ENCODE measurements at places on chromosomes 3 and 15.
A peak's percentile ranks its signal among the peaks of the same experiment; 100 is the strongest.

GRCh38 chr15:95557226-95558046, 773.1 kb upstream of the NR2F2 start:
- DNase-seq: peak; percentile 8

DNA sequence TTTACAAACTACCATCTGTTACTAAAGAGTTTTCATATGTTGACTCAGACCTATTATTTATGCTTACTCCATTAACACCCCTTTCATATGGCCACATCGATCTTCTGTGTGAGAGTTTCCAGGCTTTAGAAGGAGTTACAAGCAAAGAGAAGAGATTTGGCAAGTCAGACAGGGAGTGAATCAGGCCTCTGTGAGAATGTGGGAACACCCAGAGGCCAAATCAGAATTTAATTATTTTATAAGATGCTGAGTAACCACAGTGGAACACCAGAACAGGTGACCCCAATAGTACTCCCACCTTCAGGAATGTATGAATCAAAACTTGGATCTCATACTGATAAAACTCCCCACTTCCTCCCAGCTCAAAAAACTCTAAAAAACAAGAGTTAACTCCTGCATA, 42.0 kb downstream of the IFT57 start:
- no peak for DNase-seq

- no peak for DNase-seq
Measured at GRCh38 chr15:95816591-95816990, 513.9 kb upstream of the NR2F2 start.

- no peak for DNase-seq
Measured at GRCh38 chr15:40828447-40829036, at the start of gene PPP1R14D. TSS of gene PPP1R14D (minus strand) at chr15:40828708. CDS start at chr15:40828641, 67 bp downstream.

GRCh38 chr3:134364061-134364935, 9.9 kb downstream of the AMOTL2 start:
- no peak for DNase-seq

DNA sequence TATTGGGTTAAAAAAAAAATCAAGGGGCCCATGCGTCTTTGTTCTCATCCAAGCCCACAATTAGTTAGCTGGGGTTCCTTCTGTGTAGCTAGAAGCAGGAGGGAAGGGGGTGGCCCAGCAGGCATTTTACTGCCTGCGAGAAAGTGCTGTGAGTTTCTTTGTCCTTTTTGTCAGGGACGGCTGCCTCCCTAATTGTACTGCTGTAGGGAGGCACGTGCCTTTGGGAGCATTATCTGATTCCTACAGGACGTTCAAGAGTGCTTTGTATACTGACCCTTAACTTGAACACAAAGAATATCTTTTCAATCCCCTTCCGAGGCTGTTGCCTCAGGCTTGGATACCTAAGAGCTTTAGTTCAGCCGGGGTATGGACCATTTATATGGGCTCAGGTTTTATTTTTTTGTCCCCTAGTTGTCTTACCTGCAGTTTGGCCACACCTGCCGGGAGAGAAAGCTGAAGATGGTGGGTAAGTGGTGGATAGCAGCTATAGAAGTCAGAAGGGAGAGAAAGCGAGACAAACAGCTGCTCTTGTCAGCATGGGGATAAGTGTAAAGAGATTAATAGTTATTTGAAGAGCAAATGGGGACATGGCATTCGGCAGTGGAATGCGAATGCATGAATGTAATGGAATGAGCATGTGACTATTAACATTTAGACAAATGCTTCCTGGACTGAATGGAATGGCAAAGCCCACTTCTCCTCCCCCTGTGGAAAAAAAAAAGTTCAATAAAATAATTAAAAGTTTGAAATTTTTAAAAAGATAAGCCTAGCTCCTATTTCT, 175.2 kb downstream of the TP63 start:
- DNase-seq: no peak

DNA sequence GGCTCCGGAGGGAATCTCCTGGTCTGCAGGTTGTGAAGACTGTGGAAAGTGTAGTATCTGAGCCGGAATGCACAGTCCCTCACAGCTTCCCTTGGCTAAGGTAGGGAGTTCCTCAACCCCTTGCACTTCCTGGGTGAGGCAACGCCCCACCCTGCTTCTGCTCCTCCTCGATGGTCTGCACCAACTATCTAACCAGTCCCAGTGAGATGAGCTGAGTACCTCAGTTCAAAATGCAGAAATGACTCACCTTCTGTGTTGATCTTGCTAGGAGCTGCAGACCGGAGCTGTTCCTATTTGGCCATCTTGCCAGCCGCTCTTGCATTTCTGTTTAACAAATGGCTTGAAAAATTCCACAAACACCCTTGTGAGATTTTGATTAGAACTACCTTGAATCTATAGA, 156.1 kb downstream of the STXBP5L start:
- DNase-seq: no peak

- no peak for DNase-seq
Measured at GRCh38 chr3:14300721-14301399, 101.5 kb upstream of the SLC6A6 start.

DNA sequence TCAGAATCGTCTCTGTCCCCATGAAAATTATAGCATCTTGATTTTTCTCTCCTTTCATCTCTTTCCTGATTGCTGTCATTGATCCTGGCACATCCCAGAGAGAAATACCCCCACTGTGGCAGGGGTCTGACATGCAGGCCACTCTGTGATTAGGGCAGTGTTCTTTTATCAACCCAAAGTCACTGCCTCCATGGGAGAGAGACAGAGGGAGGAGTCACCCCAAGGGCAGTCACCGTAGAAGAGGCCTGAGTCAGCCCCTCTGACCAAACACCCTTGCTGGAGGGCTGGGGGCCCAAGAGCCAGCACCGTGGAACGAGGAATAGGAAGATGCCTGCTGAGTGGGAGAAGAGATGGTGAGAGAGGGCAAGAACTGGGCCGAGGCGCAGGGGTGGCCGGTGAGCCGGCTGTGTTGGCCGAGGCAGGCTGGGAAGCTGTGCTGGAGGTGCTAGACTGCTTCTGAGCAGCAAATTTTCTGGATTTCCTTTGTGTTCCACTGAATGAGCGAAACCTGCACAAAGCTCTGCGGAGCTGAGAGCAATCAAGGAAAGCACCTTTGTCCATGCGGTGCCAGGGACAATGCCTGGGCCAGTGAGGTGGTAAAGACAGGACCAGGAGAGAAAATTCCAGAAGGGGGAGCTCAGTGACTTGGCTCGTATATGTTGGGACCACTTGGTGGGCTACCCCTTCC, 103.8 kb downstream of the ADCY5 start:
- no peak for DNase-seq

DNA sequence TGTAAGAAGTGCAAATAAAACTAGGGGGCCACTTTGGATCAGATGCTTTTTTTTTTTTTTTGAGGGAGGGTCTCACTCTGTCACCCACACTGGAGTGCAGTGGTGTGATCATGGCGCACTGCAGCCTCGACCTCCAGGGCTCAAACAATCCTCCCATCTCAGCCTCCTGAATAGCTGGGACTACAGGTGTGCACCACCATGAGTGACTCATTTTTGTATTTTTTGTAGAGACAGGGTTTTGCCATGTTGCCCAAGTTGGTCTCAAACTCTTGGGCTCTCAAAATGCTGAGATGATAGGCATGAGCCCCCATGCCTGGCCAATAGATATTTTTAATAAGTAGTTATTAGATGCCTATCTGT, 20.8 kb downstream of the CCR1 start:
- no peak for DNase-seq

- no peak for DNase-seq
Measured at GRCh38 chr3:29503958-29504357, 223.1 kb downstream of the RBMS3 start.

GRCh38 chr15:61527836-61528580, 298.9 kb upstream of the RORA start:
- DNase-seq: no peak

GRCh38 chr15:91698241-91698640, 155.3 kb upstream of the SLCO3A1 start:
- DNase-seq: no peak

- no peak for DNase-seq
Measured at GRCh38 chr3:155282385-155283091, 10.9 kb downstream of the STRIT1 start.

DNA sequence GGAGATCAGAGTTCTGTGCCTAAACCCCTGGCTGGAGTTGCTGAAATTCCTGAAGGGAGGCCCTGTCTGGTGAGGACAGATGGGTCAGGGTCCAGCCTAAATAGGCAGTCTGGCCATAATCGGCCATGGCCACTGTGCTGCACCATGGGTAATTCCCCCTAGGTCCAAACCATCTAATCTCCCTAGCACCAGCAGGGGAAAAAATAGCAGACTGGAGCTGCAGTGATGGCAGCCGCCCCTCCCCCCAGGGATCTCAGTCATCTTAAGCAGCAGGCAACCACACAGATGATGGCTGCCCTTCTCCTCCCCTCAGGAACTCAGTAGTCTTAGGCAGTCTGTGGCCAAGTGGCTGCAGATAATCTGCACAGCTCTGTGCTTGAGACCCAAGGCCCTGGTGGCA, 68.4 kb upstream of the CD96 start:
- no peak for DNase-seq

- no peak for DNase-seq
Measured at GRCh38 chr3:64422192-64422591, 196.9 kb upstream of the PRICKLE2 start.

DNA sequence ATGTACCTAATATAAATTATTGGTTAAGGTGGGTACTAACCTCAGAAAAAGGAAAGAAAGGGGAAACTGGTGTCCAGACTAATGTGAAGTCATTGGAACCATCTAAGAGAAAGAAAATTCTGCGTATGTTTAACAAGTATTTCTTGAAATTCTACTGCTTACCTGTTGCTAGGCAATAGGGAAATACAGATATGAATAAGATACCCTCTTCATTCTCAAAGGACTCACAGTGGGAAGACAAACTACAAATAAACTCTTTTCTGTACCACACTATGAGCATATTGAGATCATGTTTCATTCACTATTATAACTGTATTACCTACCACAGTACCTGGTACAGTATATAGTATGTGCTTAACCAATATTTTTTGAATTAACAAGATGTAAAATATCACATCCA, 140.5 kb upstream of the MLF1 start:
- DNase-seq: no peak

DNA sequence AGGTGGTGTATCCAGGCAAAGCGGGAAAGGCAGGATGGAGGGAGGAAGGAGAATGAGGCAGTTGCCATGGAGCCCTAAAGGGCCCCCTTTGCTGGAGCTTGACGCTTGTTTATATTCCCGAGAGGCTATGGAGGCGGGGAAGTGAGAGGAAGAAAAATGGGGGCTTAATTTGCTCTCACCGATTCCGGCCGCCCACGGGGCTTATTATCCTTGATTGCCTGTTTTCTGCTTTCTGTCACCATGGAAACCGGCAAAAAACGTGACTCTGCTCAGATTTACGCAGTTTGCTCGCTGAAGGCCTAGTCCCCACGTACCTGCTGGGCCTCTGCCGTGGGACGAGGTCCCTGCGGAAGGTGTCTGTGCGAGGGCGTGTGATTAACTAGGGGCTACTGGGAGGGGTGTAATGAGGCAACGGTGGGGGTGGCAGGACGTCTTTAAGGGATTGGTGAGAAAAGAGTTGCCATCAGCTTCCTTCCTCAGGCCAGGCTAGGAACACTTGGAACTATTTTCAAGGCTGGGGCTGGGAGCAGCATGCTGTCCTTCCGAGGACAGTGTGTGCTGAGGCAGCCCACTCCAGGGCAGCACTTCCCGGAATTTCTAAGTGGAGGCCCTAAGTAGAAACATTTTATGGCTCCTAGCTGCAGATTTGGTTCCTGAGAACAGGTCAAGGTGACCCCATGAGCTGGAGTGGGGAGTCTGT, 110.8 kb upstream of the NDN start:
- no peak for DNase-seq

GRCh38 chr3:180325533-180325932, 276.4 kb upstream of the TTC14 start:
- DNase-seq: no peak

DNA sequence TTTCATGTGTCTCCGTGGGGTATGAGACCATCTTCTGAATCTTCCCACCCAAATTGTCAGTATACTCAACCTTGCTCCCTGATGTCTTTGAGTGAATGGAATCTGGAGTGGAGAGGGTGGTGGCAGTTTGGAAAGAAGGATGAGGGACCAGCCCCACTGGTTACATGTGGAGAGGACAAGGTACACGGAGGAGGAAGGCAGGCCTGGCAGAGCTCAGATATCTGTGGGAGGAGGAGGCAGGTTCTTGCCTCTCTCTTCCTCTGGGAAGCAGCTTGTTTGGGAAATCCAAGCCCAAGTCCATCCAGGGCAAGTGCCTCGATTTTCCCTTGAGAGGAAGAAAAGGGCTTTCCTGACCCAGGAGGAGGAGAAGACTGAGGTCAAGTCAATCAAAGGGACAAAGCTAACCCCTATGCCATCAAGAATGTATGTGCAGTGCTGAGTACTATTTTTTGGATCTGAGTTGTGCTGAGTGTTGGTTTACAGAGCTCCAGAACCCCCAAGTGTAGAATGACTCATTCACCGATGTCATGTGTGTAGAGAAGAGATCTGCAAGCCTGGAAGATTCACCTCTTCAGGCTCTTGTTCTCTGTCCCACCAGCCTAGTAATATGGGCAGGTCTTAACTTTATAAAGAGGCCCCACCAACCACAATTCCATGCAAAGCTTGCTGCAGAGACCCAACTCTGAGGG, 19.8 kb upstream of the LOXL1 start:
- no peak for DNase-seq

GRCh38 chr3:171797265-171797679, 13.0 kb downstream of the PLD1 start:
- DNase-seq: no peak

GRCh38 chr15:34214135-34214534, 4.2 kb upstream of the KATNBL1 start:
- no peak for DNase-seq

GRCh38 chr3:28334552-28334951, 14.0 kb upstream of the ZCWPW2 start:
- DNase-seq: no peak

DNA sequence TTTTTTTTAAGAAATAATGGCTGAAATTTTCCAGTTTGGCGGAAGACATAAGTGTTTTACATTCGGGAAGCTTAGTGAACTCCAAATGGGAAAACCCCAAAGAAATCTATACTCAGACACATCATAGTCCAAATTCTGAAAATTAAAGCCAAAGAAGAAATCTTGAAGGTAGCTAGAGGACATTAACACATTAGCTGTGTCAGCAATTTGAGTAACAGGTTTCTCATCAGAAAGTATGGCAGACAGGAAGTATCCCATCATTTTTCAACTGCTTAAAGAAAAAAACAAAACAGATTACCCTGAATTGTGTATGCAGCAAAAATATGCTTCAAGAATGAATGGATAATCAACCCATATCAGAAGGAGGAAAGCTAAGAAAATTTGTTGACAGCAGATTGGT, 261.7 kb downstream of the DOCK3 start:
- no peak for DNase-seq

DNA sequence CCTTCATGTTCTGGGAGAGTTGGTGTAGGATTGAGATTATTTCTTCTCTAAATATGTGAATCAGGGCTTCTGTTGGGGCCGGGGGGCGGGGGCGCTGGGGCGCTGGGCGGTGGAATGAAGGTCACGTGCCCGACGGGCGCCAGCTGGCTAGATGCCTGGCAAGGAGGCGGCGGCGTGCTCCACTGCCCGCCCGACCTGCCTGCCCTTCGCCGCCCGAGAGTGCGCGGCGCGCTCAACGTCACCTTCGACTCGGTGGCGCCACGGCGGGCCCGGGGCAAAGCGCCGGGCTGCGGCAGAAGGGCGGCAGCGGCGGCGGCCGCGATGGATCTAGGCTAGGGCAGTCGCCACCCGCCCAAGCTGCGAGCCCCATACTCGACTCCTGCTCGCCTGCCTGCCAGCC, 47.0 kb upstream of the LHFPL4 start:
- peak; percentile 21 for DNase-seq
